ENCODE measurements at places on chromosomes 4 and X.

DNA sequence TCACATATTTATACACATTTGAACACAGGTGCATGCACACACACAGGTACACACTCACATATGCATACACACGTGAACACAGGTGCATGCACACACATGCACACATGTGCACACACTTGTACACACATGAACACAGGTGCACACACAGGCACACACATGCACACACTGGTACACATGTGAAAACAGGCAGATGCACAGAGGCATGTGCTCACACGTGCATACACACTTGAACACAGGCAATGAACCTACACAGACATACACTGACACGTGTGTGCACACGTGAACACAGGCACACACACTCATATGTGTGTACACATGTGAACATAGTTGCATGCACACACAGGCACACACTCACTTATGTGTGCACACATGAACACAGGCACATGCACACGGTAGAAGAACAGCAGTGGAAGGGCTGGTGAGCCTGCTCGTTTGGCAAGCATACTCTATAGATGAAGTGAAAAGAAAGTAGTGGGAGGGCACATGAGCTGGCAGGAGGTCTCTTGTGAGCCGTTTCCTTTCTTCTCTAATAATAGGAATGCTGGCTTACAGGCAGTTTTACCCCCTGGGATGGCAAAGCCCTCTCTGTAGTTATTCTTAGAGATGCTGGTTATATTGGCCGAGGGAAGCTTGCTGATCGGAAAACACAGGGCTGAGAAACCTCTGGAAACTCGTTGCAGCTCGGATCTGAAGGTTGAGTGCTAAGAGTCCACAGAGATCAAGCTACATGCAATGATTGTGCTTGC, 279.6 kb upstream of the CLNK start:
- H3K36me3 ChIP-seq = no peaks in the 10 kb centered on the region
- H3K4me1 ChIP-seq = no peaks in the 10 kb centered on the region
- H3K27me3 ChIP-seq = no peaks in the 10 kb centered on the region
- no peak overlapping the region for H3K4me3 ChIP-seq
- H3K27ac ChIP-seq = no peak overlapping the region

DNA sequence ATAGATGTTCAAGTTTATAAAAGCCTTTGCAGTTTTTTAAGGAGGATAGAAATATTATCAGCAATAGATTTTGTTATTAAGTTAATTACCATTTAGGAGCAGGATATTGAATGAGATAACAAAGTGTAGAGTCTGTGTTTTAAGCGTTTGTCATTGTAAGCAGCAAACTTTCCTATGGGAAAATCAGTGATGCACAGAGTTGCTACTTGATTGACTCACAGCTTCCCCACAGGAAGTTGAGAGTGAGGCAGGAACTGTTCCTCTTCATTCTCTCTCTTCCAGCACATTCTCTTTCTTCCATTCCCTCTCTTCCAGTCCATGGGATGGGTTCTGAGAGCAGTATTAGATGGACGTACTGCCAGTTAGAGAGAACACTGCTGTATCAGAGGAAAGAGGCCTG, 867.7 kb upstream of the AGA start:
- H3K27me3 ChIP-seq = no peaks in the 10 kb centered on the region
- H3K4me1 ChIP-seq = no peaks in the 10 kb centered on the region
- H3K27ac ChIP-seq = no peak overlapping the region
- H3K4me3 ChIP-seq = no peak overlapping the region
- H3K36me3 ChIP-seq = no peaks in the 10 kb centered on the region

- H3K4me1 ChIP-seq = peaks cover 7% of the 10 kb centered on the region
- no peak for DNase-seq
- H3K4me3 ChIP-seq = no peak overlapping the region
- no peaks in the 10 kb centered on the region for H3K27me3 ChIP-seq
- peaks cover 20% of the 10 kb centered on the region for H3K36me3 ChIP-seq
- H3K27ac ChIP-seq = no peak overlapping the region
Observed at GRCh38 chr4:88659055-88659889, 38.4 kb downstream of the NAP1L5 start.

GRCh38 chr4:74447636-74448233, 2.8 kb downstream of the AREG start:
- peaks cover 16% of the 10 kb centered on the region for H3K27me3 ChIP-seq
- H3K36me3 ChIP-seq = no peaks in the 10 kb centered on the region
- DNase-seq = no peak

DNA sequence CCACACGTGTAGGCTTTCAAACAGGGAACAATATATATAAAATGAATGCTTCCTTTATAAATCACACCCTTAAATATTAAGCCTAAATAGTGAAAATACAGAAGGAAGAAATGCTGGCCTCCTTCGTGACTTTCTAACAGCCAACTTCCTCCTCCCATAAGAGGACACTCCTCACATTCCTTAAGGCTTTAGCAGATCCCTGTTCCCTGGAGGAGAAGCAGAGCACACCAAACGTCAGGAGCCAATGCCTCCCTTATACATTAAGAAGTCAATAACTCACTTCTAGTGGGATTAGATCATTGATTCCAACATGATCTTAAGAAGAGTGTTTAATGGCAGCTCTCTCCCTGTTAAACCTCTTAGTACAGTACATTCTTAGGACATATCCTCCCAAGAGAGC, 108.4 kb upstream of the FAM241A start:
- DNase-seq = no peak
- H3K27ac ChIP-seq = no peak overlapping the region
- no peak overlapping the region for H3K4me3 ChIP-seq
- H3K36me3 ChIP-seq = no peaks in the 10 kb centered on the region
- no peaks in the 10 kb centered on the region for H3K4me1 ChIP-seq

DNA sequence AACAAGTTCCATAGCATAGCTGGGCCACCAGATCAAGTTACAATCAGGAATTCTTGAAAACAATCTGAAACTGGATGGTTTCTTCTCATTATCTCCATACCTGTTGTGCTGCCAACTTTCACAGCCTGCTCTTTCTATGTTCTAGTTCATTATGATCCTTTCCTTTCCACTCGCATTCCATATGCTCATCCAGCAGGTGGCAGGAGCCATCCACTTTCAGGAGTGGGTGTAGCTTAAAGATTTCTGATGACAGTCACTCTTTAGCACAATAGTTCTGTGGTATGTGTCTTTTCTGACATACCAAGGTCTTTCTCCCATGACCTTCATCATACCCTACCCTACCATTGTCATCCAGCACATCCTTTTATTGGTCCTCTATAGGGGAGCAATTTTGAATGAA, 46.4 kb downstream of the PAGE2 start:
- no peak overlapping the region for H3K4me3 ChIP-seq
- DNase-seq = peak; percentile 3
- no peak overlapping the region for H3K27ac ChIP-seq
- H3K36me3 ChIP-seq = no peaks in the 10 kb centered on the region
- H3K27me3 ChIP-seq = no peaks in the 10 kb centered on the region
- H3K4me1 ChIP-seq = no peaks in the 10 kb centered on the region

GRCh38 chr4:176883108-176883550, 90.4 kb upstream of the VEGFC start:
- DNase-seq = no peak
- no peak overlapping the region for H3K4me3 ChIP-seq
- no peaks in the 10 kb centered on the region for H3K4me1 ChIP-seq
- H3K36me3 ChIP-seq = no peaks in the 10 kb centered on the region
- peaks cover 6% of the 10 kb centered on the region for H3K27me3 ChIP-seq
- H3K27ac ChIP-seq = no peak overlapping the region

GRCh38 chr4:183438458-183439113, 5.8 kb upstream of the CDKN2AIP start:
- no peak for DNase-seq
- H3K36me3 ChIP-seq = no peaks in the 10 kb centered on the region
- peaks cover 10% of the 10 kb centered on the region for H3K4me1 ChIP-seq
- H3K27me3 ChIP-seq = no peaks in the 10 kb centered on the region
- no peak overlapping the region for H3K27ac ChIP-seq

DNA sequence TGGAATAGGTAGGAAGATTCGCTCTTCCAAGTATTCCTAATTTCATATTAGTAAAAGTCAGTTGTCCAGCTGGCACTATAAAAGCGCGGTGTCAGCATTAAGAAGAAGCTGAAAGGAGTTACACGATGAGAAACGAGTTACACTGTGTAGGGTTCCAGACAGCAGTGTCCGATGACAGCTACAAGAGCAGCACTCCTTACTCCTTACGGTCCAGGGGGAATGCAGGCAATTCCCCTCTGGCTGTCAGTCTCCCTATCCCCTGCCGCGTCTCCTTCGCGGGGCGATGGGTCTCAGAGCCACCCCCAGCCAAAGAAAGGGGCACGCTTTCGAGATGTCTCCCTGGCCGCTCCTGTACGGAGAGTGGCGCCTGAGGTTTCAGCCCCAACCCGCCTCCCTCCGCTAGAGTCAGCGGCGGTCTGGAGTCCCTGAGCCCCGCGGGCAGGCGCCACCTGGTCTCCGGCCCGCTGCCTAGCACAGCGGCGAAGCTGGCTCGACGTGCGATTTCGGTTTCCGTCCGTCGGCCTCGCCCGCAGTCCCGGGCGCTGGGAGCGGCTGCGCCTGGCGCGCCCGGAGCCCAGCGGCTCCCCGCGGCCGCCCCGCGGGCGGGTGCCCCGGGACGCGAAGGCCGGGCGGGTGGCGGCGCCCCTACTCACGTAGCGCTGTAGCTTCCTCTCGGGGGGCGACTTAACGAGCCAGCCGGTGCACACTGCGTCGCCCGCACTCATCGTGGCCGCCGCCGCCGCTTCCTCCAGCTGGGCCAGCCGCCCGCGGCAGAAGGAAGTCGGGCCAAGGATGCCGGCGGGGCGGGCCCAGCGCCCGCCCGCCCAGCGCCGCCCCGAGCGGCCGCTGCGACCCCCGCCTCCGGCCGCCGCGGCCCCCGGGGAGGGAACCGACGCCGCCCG, at the start of gene GAB3:
TSS of gene GAB3 (minus strand) at position 777 of the 902 bp plus-strand sequence. CDS start at position 725, 52 bp downstream.
- H3K36me3 ChIP-seq = peaks cover 4% of the 10 kb centered on the region
- H3K4me1 ChIP-seq = peaks cover 26% of the 10 kb centered on the region
- DNase-seq = peak; percentile 44

DNA sequence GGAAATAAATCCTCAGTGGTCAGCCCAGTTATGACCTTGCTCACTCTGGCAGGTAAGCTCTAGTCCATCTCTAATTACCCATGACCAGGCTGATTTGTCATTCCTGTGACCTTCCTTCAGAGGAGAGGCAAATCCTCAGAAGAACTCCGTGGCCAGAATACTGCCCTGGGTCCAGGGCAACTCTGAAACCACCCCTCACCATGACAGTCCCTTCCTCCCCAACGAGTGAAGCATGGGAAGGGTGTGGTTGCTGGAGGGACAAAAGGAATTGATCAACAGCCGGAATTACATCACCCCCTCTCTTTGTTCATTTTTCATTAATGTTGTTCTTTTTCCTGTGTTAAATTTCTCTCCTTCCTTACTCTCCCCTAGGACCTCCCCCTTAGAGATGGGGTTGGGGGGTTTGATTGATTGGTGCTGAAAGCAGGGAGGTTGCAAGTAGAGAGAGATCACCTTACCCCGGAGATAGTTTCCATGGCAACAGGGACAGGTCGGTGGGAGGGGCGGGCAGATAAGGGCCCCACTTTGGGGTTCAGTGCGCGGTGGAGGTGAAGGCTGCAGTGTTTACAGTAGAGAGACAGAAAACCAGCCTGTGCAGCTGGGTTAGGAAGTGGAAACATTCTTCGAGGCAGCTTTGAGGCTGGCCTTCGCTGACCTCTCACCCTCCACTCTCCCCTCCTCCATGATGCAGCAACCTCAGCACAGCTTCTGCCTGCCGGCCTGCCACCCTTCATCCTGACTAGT, 647.4 kb downstream of the BCOR start:
- no peak for DNase-seq
- H3K27ac ChIP-seq = no peak overlapping the region
- H3K4me1 ChIP-seq = peaks cover 13% of the 10 kb centered on the region
- no peak overlapping the region for H3K4me3 ChIP-seq
- no peaks in the 10 kb centered on the region for H3K27me3 ChIP-seq

- no peak overlapping the region for H3K27ac ChIP-seq
- H3K4me3 ChIP-seq = no peak overlapping the region
- H3K27me3 ChIP-seq = peaks cover 71% of the 10 kb centered on the region
- no peak for DNase-seq
- no peaks in the 10 kb centered on the region for H3K36me3 ChIP-seq
- H3K4me1 ChIP-seq = no peaks in the 10 kb centered on the region
Observed at GRCh38 chr4:5890063-5890727, 2.7 kb downstream of the CRMP1 start.

DNA sequence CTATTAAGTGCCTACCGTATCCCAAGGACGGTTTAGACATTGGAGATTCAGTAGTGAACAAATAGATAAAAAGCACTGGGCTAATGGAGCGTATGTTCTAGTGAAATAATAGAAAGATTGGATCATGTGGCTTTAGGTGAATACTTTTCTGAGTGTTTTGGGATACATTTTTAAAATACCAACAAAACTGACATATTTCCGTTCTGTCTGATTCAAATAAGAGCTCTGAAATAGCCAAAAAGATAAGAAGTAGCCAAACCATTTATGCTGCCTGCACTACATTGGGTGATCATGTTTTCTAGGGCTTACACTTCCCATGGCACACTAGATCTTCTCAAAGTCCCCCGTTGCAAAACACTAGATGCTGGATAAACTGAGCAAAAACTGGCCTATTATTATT, 14.2 kb downstream of the IGFBP7 start:
- no peak for DNase-seq
- H3K4me1 ChIP-seq = no peaks in the 10 kb centered on the region
- H3K27me3 ChIP-seq = peaks cover 12% of the 10 kb centered on the region
- H3K27ac ChIP-seq = no peak overlapping the region
- H3K36me3 ChIP-seq = no peaks in the 10 kb centered on the region
- no peak overlapping the region for H3K4me3 ChIP-seq

DNA sequence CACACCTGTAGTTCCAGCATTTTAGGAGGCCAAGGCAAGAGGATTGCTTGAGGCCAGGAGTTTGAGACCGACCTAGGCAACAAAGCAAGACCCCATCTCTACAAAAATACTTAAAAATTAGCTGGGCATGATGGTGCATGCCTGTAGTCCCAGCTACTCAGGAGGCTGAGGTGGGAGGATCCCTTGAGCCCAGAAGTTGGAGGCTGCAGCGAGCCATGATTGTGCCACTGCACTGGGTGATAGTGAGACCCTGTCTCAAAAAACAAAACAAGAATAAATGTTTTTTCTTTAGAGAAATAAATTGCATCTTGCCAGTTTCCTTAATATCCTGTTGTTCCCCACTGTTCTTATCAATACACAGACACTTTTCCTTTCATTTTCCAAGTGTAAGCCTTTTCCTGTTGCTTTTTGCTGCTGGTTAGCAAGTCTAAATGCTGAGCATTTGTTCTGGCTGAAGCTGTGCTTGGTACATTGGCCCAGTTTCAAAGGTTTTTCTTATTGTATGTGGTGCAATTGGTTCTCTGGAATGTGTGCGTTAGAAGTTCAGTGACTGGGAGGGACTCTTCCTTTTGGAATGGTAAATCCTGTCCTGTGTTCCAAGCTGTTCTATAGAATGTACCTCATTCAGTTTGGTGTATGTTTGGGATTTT, 98.2 kb downstream of the AFF1 start:
- H3K27ac ChIP-seq = no peak overlapping the region
- H3K4me1 ChIP-seq = peaks cover 18% of the 10 kb centered on the region
- no peak overlapping the region for H3K4me3 ChIP-seq

DNA sequence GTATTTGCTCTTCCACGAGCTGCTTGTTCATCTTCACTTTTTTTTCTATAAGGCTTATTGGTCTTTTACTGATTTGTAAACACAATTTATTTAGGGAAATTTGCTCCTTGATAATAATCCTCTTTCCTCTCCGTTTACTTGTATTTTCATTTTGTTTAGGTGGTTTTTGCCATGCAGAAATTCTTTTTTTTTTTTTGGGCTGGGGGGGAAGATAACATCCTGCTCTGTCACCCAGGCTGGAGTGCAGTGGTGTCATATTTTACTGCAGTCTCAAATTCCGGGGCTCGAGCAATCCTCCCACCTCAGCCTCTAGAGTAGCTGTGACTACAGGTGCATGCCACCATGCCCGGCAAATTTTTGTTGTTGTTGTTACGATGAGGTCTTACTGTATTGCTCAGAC, 31.6 kb upstream of the BRS3 start:
- H3K36me3 ChIP-seq = no peaks in the 10 kb centered on the region
- no peak for DNase-seq
- no peaks in the 10 kb centered on the region for H3K4me1 ChIP-seq
- no peak overlapping the region for H3K27ac ChIP-seq
- no peak overlapping the region for H3K4me3 ChIP-seq
